ENCODE measurements at places on chromosomes 16 and 17.

DNA sequence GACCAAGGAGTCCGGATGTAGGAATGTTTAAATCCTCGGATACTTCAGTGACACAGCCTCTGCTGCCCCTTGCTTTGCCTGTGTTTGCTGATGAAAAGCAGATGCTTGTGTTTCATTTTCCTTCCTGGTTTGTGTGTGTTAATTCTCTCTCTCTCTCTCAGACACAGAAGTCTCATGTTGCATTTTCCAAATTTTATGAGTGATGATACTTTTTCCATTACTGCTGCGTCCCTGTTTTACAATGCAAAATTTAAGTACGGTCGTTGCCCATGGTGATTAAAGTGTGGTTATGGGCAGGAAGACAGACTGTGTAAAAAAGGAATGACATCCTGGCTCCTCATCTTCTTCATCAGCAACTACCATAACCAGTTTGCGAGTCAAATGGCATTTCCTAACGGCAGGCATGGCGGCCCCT lies 5.7 kb downstream of the RMI2 start:
- DNase-seq = no peak

DNA sequence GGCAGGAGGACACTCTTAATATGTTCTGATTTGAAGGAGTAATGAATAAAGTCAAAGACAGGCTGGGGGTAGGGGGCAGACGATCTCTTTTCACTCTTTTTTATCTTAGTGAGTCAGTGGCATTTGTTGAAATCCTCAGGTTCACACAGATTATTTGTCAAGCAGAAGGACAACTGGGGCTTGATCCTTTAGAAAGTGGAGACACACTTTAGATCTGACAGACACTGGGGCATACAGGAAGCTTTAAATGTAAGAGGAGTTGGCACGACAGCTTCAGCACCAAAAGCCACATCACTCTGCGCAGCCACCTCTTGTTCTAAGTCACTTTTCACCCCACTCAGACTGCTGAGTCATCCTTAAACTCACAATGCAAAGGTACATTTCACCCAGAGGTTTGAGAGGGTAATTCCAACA lies 121.5 kb downstream of the STXBP4 start:
- DNase-seq = peak; percentile 9

- no peak for DNase-seq
Measured at GRCh38 chr16:50901062-50901461, 159.2 kb downstream of the CYLD start.

GRCh38 chr17:58327363-58328194 lies 1.0 kb downstream of the TSPOAP1 start:
- DNase-seq = no peak

- DNase-seq = peak; percentile 53
Measured at GRCh38 chr16:797120-797420, 3.5 kb downstream of the GNG13 start.

GRCh38 chr16:80682421-80683070 lies 121.9 kb downstream of the CDYL2 start:
- no peak for DNase-seq

DNA sequence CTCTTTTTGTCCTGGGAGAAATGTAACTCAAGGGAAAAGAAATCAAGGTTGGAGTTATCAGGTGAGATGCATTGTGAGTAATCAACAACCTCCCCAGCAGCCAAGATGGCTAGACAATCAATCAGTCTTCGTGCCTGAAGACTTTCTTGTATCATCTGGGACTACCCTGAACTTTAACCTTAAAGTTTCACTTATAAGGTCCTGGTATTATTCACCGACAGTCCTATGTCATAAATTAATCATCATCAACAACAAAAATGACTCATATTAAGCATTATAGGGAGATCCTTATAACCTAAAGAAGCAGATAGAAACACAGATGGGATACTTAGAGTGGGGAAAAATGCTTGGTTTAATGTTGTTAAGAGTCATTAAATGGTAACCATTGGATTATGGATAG lies 7.7 kb upstream of the TEKT3 start:
- DNase-seq = no peak

DNA sequence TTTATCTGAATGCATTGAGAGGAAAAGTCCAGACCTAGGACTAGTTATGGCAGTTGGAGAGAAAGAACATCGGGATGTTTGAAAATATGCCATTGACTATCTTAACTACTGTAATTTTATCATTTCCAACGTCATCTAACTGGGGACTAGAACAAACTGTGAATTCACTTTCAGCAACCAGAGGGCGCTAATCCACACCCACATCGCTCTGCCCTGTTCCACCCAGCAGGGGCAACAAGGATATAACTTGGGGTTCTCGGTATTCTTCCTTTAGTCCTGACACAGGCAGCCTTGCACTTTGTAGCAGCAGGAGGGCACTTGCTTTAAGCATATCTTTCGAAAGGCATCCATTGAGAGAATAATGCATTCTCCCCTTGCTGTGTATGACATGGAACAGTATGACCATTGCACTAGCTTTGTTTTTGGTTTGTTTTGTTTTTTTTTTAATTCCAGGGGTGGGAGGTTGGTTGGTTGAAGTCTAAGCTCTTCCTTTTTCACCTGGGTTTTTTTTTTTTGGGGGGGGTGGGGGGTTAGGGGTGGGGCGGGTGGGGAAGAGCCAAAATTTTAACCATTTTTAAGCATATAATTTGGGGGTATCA lies 31.5 kb downstream of the SIAH1 start:
- DNase-seq = peak; percentile 50

GRCh38 chr16:49179714-49180330 lies 101.8 kb downstream of the CBLN1 start:
- no peak for DNase-seq

GRCh38 chr17:67456103-67456502 lies 79.0 kb downstream of the PITPNC1 start:
- no peak for DNase-seq

DNA sequence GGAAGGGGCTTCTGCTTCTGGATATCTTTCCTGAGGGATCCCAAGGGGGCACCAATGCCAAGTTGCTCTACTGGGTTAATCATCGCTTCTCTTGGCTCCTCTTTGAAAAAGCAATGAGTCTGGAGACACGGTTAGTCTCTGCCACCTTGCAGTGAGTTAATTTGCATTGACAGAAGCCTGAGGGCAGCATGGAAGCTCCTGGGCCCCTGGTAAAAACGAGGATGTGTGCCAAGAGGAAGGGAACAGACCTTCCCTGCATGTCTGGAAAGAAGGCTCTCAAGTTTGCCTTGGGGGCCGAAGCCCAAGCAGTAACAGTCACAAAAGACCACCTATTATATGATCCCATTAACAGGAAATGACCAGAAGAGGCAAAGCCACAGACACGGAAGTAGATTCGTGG lies 86.7 kb downstream of the IRX5 start:
- no peak for DNase-seq

- no peak for DNase-seq
Measured at GRCh38 chr17:14205992-14206461, 30.6 kb downstream of the CDRT15 start.

- no peak for DNase-seq
Measured at GRCh38 chr17:6683730-6684459, 29.3 kb downstream of the SLC13A5 start.

DNA sequence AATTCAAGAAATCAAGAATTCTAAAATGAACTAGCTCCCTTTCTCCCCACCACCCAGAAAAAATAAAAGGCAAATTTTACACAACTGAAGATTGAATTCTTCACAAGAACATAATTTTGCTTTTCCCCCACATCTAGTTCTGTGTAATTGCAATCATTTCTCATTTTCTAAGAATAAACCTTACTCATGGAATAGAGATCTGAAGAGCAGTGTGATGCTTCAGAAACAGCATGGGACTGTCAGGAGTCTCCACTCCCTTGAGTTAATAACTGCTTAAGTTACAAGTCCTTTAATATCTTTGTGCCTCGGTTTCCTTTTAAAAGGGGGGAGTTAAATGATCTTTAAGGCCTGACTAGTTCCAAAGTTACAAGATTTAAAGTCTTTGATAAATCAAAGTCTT lies 53.7 kb downstream of the CACNG1 start:
- no peak for DNase-seq

- no peak for DNase-seq
Measured at GRCh38 chr16:31453255-31454204, 5.8 kb upstream of the ARMC5 start.

DNA sequence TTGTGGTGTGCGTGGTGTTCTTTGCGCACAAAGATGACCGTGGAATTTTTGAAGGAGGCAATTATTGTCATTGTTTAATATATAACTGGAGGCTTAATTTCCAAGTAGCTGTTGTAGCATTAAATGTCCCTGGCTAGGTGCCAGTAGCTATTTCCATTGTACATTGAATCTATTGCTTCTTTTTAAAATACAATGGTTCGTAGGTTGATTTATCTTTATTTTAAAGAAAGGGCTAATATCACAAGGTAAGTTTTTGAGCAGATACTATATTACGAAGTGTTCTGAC lies 127.1 kb downstream of the RPTOR start:
- no peak for DNase-seq

GRCh38 chr17:38550661-38551060 lies 55.1 kb downstream of the SRCIN1 start:
- no peak for DNase-seq

DNA sequence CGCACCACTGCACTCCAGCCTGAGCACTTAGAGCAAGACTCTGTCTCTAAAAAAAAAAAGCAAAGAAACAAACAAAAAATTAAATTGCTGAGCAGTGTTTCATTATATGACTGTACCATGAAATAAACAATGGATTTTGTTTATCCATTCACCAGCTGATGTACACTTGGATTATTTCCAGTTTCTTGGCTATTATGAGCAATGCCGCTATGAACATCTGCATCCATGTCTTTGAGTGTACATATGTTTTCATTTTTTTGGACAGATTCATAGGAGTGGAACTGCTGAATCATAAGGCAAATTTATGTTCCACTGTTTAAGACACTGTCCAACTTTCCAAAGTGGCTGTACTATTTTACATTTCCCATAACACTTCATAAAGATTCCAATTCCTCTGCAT lies 8.0 kb downstream of the RNF157 start:
- no peak for DNase-seq

DNA sequence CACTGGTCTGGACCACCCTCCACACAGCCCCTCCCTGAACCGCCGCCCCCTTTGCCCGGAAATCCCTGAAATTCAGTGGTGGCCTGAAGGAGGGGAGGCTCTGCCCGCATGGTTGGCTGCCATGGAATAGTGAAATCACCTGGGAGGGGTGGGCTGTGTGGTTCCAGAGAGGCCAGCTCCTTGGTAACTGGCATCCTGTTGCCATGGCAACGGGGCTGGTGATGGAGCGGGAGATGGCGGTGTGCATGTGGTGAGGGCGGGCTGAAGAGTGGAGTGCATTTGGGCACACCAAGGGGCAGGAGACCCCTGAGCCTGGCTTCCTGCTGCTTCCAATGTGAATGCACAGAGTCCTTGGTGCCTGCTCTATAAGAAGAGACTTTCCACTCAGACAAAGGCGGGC lies 2.4 kb downstream of the EFNB3 start:
- no peak for DNase-seq

GRCh38 chr16:63719926-63720325 lies 1401.9 kb downstream of the CDH11 start:
- no peak for DNase-seq

DNA sequence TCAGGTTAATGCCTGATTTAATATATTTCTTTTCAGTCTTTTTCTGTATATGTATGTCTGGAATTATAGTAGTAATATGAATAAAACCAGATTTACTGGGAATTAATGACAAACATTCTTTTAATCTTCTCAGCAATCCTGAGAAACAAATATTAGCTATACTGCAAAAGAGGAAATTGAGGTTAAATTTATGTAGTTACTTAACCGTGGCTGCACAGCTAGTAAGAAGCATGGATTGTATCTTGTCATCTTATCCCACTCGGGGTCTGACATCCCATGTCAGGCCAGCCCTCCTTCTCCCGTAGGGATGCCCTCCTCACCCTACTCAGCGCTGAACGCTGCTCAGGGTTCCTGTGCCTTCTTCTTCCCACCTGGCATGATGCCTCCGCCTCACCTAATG lies 143.0 kb downstream of the FTO start:
- DNase-seq = no peak

- DNase-seq = peak; percentile 58
Measured at GRCh38 chr16:31354394-31355291, at the start of gene ITGAX. Gene ITGAX (plus strand): TSS chr16:31355176. CDS start chr16:31355255, 79 bp downstream.

DNA sequence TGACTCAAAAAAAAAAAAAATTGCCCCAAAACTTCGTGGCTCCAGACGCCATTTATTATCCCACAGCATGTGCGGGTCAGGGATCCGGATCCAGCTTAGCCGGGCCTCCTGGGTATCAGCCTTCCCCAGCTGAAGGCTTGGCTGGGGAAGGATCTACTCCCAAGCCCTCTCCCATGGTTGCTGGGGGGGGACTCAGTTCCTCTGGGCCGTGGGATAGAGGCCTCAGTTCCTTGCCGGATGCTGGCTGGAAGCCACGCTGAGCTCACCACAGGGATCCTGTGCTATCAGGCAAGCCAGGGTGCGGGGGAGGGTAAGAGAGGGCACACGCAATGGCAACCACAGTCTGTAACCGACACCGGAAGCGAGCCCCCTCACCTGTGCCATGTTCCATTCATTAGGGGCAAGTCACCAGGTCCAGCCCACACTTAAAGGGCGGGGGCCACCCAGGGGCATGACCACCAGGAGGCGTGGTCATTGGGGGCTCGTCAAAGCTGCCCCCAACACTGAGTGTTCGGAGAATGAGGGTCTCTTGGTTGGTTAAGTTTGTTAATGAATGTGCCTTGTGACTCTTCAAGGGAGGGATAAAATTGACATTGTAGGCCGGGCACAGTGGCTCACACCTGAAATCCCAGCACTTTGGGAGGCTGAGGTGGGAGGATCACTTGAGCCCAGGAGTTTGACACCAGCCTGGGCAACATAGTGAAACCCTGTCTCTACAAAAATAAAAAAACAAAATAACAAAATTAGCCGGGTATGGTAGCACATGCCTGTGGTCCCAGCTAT lies 210.0 kb upstream of the GSE1 start:
- DNase-seq = no peak

GRCh38 chr17:9854255-9854654 lies 28.5 kb downstream of the GLP2R start:
- DNase-seq = no peak

DNA sequence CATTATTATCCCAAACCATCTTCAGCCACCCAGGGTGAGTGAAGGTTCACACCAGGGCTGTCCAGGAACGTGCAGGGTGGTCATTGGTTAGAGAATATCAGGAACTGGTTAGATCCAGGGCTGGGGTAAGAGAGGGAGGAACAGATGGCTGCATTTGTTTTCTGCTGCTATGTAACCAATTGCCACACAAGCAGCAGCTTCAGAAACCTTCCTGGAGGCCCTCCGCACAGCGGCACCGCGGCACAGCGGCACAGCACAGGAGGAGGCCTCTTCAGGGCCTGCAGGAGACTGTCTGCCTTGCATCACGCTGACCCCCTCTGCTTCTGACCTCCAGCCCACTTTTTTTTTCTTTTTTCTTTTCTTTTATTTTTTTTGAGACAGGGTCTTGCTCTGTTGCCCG lies 86.1 kb downstream of the KCNJ12 start:
- DNase-seq = no peak

- DNase-seq = no peak
Measured at GRCh38 chr17:16922386-16923096, 49.4 kb downstream of the TNFRSF13B start.

All from GM19239 (cell line).